Inflammatory macrophage treated with lipopolysaccharide for 1 hour (primary cell): ENCODE measurements at places on chromosomes 7 and 10.
A peak's percentile ranks its signal among the peaks of the same experiment; 100 is the strongest.

- no peak for DNase-seq
Observed at GRCh38 chr10:94085288-94085687, 91.6 kb downstream of the PLCE1 start.

- no peak for DNase-seq
Observed at GRCh38 chr10:107546986-107547385, 382.5 kb upstream of the SORCS1 start.

- no peak for DNase-seq
Observed at GRCh38 chr10:99123851-99124250, 111.8 kb downstream of the HPSE2 start.

GRCh38 chr10:119663866-119664698, 12.9 kb downstream of the BAG3 start:
- no peak for DNase-seq

DNA sequence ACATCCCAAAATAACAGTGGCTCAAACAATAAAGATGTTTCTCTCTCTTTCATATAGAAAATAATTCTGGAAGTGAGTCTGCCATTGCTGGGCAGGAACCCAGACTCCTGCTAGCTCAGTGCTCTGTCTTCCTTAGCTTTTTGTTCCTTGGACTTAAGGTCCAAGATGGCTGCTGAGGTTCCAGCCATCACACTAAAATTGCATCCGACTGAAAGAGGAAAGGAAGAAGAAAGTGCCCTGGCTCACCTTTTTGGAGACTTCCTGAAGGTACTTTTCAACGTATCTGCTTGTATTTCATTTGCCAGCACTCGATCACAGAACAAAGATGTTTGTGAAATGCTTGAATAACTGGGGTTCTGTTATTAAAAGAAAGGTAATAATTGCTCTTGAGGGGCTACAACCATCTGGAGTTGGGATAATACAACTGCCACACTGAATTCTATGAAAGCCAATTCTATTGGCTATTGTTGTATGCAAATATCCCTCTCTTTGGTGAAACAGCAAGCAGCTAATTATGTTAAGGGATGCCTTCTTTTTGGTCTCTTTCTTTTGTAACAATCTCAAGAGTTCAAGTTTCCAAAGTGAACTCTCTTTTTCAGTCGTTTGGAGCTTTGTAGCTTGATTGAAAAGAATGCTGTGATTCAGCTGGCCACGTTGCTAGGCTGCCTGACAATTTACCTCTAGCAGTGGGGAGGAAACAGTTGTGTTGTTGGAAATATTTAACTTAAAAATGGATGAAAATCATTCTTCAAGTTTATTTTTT, 83.9 kb downstream of the BAMBI start:
- DNase-seq, result no peak

DNA sequence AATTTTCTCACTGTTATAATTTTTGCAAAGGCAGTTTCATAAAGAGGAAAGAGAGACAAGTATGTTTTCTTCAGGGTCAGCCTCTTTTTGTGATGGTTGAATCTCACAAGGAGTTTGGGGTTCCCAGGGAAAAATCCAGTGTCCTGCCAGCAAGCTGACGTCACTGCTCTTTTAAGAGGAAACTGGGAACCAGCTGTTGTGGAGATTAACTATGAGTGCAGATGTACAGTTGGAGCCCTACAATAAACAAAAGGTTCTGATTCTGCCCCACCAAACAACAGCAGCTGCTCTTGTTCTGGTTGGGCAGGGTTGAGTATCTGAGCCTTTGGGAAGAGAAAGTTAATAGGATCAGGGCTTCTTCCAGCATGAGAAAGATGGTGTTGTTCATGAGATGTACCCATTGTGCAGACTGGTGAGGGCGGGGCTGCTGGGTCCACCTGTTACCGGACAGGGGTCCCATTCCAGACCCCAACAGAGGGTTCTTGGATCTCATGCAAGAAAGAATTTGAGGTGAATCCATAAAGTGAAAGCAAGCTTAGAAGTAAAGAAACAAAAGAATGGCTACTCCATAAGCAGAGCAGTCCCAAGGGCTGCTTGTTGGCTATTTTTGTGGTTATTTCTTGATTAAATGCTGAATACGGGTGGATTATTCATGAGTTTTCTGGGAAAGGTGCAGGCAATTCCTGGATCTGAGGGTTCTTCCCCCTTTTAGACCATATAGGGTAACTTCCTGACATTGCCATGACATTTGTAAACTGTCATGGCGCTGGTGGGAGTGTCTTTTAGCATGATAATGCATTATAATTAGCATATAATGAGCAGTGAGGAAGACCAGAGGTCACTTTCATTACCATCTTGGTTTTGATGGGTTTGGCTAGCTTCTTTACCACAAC, 12.5 kb downstream of the PRF1 start:
- peak; percentile 41 for DNase-seq

DNA sequence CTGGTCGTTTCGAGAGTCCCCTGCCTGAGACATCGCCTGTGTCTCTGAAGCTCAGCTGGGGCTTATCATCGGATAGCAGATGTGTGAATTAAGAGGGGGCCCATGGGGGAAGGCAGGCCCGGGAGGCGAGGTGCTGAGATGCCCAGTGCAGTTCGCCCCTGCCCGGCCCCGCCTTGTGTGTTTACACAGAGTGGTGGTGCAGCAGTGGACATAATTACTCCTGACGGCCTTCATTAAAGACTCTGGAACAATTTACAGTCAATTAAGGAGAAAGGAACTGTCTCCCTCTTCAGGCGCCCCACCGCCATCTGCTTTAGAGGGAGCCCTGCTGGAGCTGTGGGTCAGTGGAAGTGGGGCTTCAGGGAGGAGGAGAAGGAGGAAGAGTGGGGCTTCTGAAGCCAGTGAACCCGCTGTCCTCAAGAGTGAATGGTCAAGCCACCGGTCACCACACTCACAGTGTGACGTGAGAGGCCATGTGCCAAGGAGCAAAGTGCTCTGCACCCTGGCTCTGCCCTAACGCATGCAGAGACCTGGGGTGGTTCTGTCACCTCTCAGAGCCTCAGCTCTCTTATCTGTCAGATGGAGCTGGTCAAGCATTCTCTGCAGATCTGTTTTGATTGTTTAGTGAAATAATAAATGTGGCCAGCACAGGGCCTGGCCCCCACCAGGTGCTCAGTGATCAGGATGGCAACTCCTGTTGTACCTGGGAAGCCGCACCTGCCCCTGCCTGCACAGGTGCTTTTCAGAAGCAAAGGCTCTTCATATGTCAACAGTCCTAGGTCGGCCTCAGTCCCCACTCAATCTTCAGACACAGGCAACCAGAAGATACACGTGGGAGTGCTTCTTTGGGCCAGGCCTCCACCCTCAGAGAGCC, 65.6 kb downstream of the CDH23 start:
- no peak for DNase-seq

- no peak for DNase-seq
Observed at GRCh38 chr7:144632724-144633123, 203.1 kb downstream of the TPK1 start.

GRCh38 chr10:64090865-64091264, 569.7 kb downstream of the REEP3 start:
- DNase-seq, result no peak

GRCh38 chr7:36942955-36943354, 218.7 kb upstream of the AOAH start:
- no peak for DNase-seq

- no peak for DNase-seq
Observed at GRCh38 chr10:51528527-51528926, 170.9 kb downstream of the CSTF2T start.

GRCh38 chr7:101586078-101586905, 42.8 kb downstream of the MYL10 start:
- DNase-seq, result no peak
